ENCODE measurements at places on chromosomes 13 and 19. TPM values are rescaled to one million over a fixed set of nuclear protein-coding genes. Genes with fewer than 3 reads are reported as not detected.

DNA sequence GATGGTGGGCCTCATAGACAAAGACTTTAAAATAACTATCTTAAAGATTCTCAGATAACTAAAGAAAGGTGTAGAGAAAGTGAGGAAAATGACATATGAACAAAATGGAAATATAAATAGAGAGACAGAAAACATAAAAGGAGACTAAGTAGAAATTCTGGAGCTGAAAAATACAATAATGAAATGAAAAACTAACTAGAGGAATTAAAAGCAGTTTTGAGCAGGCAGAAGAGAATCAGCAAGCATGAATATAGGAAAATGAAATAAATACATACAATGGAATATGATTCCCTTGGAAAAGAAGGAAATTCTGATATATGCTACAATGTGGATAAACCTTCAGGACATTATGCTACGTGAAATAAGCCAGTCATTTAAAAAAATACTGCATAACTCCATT is 3.9 kb downstream of the EEF1AKMT1 start:
- DNase-seq: no peak
- H3K27ac ChIP-seq: no peak overlapping the region
- peaks cover 3% of the 10 kb centered on the region for H3K27me3 ChIP-seq
- no peak overlapping the region for H3K4me3 ChIP-seq
- peaks cover 72% of the 10 kb centered on the region for H3K36me3 ChIP-seq

- H3K27ac ChIP-seq: no peak overlapping the region
- peak; percentile 42 for DNase-seq
- H3K4me3 ChIP-seq: no peak overlapping the region
- no peaks in the 10 kb centered on the region for H3K27me3 ChIP-seq
- no peaks in the 10 kb centered on the region for H3K36me3 ChIP-seq
These were observed 21.1 kb upstream of the ZNF766 start for GRCh38 chr19:52248241-52248640.

GRCh38 chr13:104715111-104715510 is 1648.9 kb upstream of the SLC10A2 start:
- peaks cover 9% of the 10 kb centered on the region for H3K4me1 ChIP-seq
- H3K36me3 ChIP-seq: no peaks in the 10 kb centered on the region
- H3K4me3 ChIP-seq: no peak overlapping the region
- no peak overlapping the region for H3K27ac ChIP-seq

DNA sequence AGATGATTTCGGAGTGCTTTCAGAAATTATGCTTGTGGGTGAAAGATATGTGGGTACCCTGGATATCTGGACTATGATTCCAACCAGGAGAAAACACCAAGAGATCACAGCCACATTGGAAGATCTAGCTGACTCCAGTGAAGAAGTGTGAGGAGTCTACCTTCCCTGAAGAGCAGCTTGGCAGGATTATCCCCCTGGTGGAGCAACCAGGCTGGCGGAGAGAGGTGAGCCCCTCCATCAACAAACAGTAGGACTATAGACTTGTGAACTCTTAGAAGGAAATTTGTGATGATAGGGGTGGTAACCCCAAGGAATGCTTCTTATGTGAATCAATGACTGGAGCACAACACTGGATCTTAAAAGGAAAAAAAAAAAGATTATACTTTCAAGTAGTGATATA is 47.8 kb upstream of the DIAPH3 start:
- DNase-seq: no peak
- peaks cover 23% of the 10 kb centered on the region for H3K27me3 ChIP-seq
- no peaks in the 10 kb centered on the region for H3K4me1 ChIP-seq
- H3K4me3 ChIP-seq: no peak overlapping the region

GRCh38 chr19:16144216-16144581 is 714 bp downstream of the HSH2D start:
- H3K4me3 ChIP-seq: peak overlapping the region; percentile 92
- H3K27me3 ChIP-seq: peaks cover 3% of the 10 kb centered on the region
- H3K27ac ChIP-seq: peak overlapping the region; percentile 97
- H3K36me3 ChIP-seq: peaks cover 12% of the 10 kb centered on the region
- DNase-seq: no peak
- H3K4me1 ChIP-seq: peaks cover 26% of the 10 kb centered on the region

Gene UPK1A
- 1.6 TPM for total RNA-seq

Gene DENND1C
- total RNA-seq: 63.2 TPM

DNA sequence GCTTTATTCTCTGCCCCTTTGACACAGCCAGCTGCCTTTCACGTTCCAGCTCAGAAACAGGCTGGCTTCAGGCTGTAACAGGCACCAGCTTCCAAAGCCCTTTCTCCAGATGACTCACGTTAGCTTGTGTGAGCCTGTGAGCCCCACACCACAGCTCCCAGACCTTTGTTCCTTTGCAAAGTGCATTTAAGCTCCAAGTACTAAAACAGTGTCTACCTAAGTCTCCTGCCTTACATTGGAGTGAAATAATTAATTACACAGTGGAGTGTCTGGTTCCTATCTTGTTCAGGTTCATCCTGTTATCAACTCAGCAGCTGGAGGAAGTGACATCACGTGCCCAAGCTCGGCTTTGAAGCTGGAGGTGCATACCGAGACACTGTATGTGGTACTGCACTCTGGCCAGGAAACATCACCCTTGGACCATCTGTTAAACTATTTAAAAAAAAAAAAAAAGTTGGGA is 475.8 kb downstream of the FOXO1 start:
- peak; percentile 42 for DNase-seq
- peak overlapping the region; percentile 95 for H3K27ac ChIP-seq
- peaks cover 2% of the 10 kb centered on the region for H3K36me3 ChIP-seq
- peaks cover 71% of the 10 kb centered on the region for H3K4me1 ChIP-seq

- H3K4me3 ChIP-seq: no peak overlapping the region
- H3K27ac ChIP-seq: no peak overlapping the region
- H3K36me3 ChIP-seq: no peaks in the 10 kb centered on the region
- DNase-seq: no peak
- H3K4me1 ChIP-seq: no peaks in the 10 kb centered on the region
- H3K27me3 ChIP-seq: peaks cover 9% of the 10 kb centered on the region
These were observed 198.0 kb upstream of the HTR2A start for GRCh38 chr13:47094734-47095434.

GRCh38 chr13:54750521-54750920 is 1721.9 kb downstream of the OLFM4 start:
- H3K27me3 ChIP-seq: no peaks in the 10 kb centered on the region
- H3K27ac ChIP-seq: no peak overlapping the region
- no peak for DNase-seq
- no peak overlapping the region for H3K4me3 ChIP-seq

DNA sequence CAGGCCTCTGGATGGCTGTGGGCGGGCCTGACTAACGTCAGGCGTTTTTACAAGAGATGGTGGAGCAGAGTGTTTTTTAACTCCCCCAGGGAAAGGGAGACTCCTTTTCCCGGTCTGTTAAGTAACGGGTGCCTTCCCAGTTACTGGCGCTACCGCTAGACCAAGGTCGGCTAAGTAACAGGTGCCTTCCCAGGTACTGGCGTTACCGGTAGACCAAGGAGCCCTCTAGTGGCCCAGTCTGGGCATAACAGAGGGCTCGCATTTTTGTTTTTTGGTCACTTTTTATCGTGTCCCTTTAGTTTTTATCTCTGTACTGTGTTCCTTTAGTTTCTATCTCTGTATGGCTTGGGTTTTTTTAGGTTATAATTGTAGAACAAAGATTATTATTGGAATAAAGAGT is 10.0 kb downstream of the ZNF383 start:
- DNase-seq: peak; percentile 37
- peaks cover 1% of the 10 kb centered on the region for H3K4me1 ChIP-seq
- peaks cover 83% of the 10 kb centered on the region for H3K36me3 ChIP-seq
- no peak overlapping the region for H3K27ac ChIP-seq
- H3K27me3 ChIP-seq: no peaks in the 10 kb centered on the region
- no peak overlapping the region for H3K4me3 ChIP-seq

Gene TRAPPC2B
- total RNA-seq: 6.3 TPM

GRCh38 chr13:98563071-98563470 is 13.8 kb downstream of the STK24 start:
- no peak for DNase-seq
- peak overlapping the region; percentile 86 for H3K27ac ChIP-seq
- peak overlapping the region; percentile 73 for H3K4me3 ChIP-seq
- H3K36me3 ChIP-seq: peaks cover 51% of the 10 kb centered on the region
- H3K4me1 ChIP-seq: peaks cover 84% of the 10 kb centered on the region
- no peaks in the 10 kb centered on the region for H3K27me3 ChIP-seq

Gene RAD23A
- total RNA-seq: 181 TPM

- no peak overlapping the region for H3K4me3 ChIP-seq
- peak; percentile 12 for DNase-seq
- no peaks in the 10 kb centered on the region for H3K27me3 ChIP-seq
- peaks cover 91% of the 10 kb centered on the region for H3K36me3 ChIP-seq
- H3K27ac ChIP-seq: no peak overlapping the region
These were observed 15.0 kb downstream of the ZNF350 start for GRCh38 chr19:51971624-51972023.

GRCh38 chr19:18109733-18110608 is 12.4 kb downstream of the MAST3 start:
- peaks cover 5% of the 10 kb centered on the region for H3K36me3 ChIP-seq
- no peak overlapping the region for H3K27ac ChIP-seq
- DNase-seq: peak; percentile 63
- peak overlapping the region; percentile 71 for H3K4me3 ChIP-seq
- peaks cover 11% of the 10 kb centered on the region for H3K4me1 ChIP-seq

- no peak overlapping the region for H3K27ac ChIP-seq
- no peak for DNase-seq
- H3K4me1 ChIP-seq: no peaks in the 10 kb centered on the region
- no peaks in the 10 kb centered on the region for H3K36me3 ChIP-seq
- peaks cover 9% of the 10 kb centered on the region for H3K27me3 ChIP-seq
These were observed 313.1 kb upstream of the MAB21L1 start for GRCh38 chr13:35789335-35790165.

DNA sequence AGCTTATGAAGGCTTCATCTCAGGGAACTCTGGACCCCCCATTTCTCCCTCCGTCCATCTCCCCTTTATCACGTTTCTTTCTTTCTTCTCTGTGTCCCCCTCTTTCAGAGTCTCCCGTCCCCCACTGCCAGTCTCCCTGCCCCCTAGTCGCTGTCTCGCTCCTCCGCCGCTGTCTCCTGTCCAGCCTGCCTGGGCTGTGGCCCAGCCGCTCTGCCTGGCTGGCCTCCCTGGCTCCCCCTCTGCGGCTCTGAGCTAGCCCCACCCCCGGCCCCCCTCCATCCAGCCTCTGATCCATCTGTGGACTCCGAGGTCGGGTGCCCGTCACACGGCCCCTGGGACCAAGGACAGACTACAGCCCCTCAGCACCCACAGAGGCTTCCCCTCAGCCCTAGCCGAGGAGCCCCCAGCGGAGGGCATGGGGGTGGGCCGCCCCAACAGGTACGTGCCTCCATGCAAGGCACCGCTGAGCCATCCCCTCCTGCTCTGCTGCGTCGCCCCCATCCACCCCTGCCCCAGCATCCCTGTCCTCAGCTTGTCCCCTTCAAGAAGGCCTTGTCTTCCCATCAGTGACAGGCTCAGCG is 1.1 kb upstream of the KCNJ14 start:
- H3K36me3 ChIP-seq: peaks cover 12% of the 10 kb centered on the region
- no peak for DNase-seq
- no peaks in the 10 kb centered on the region for H3K27me3 ChIP-seq
- H3K27ac ChIP-seq: peak overlapping the region; percentile 44
- no peak overlapping the region for H3K4me3 ChIP-seq
- peaks cover 9% of the 10 kb centered on the region for H3K4me1 ChIP-seq

Gene CCNE1
- total RNA-seq: 38.4 TPM

DNA sequence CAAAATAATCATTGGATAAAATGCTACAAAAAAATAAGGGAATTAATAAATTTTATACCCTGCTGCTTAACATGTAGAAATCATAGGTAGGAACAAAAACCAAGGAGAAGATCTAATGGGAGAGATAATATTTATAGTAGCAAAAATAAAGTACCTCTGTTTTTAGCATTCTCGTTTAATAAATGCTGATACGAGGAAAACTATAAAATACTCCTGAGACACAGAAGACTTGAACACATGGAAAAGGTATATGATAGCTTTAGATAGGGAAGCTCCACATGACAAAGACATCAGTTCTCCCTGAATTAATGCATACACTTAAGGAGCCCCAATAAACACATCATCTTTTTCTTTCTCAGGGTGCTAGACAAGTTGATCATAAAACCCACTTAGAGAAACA is 44.6 kb upstream of the MCF2L start:
- no peak overlapping the region for H3K4me3 ChIP-seq
- no peaks in the 10 kb centered on the region for H3K36me3 ChIP-seq
- no peak for DNase-seq
- peaks cover 31% of the 10 kb centered on the region for H3K27me3 ChIP-seq
- no peaks in the 10 kb centered on the region for H3K4me1 ChIP-seq

DNA sequence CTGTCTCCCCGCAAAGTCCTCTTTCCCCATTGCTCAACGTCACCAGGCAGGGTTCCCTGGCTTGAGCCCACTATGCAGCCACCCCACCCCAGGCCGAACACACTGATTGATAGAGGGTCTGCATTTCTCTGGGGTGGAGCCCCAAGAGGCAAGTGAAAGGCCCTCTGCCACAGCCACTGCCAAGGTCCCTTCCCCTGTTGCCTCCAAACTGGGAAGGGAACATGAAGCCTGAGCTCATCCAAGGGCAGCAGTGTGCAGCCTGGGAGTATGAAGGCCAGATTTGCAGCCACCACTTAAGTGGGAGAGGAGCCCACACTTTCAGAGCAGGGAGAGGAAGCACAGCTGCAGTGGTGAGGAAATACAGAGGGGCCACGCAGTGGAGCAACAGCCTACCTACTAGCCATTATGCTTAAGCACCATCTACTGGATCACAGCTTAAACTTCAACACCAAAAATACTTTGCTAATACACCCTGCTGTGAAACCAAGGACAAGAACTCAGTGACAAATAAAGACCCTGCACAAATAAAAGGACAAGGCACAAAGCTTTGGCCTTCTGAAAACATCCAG is 48.6 kb downstream of the UBL3 start:
- no peak overlapping the region for H3K27ac ChIP-seq
- no peak for DNase-seq
- no peak overlapping the region for H3K4me3 ChIP-seq
- H3K4me1 ChIP-seq: peaks cover 22% of the 10 kb centered on the region
- H3K27me3 ChIP-seq: no peaks in the 10 kb centered on the region

- no peaks in the 10 kb centered on the region for H3K27me3 ChIP-seq
- DNase-seq: no peak
- peaks cover 4% of the 10 kb centered on the region for H3K4me1 ChIP-seq
These were observed 97.6 kb upstream of the DACH1 start for GRCh38 chr13:71964491-71965100.

DNA sequence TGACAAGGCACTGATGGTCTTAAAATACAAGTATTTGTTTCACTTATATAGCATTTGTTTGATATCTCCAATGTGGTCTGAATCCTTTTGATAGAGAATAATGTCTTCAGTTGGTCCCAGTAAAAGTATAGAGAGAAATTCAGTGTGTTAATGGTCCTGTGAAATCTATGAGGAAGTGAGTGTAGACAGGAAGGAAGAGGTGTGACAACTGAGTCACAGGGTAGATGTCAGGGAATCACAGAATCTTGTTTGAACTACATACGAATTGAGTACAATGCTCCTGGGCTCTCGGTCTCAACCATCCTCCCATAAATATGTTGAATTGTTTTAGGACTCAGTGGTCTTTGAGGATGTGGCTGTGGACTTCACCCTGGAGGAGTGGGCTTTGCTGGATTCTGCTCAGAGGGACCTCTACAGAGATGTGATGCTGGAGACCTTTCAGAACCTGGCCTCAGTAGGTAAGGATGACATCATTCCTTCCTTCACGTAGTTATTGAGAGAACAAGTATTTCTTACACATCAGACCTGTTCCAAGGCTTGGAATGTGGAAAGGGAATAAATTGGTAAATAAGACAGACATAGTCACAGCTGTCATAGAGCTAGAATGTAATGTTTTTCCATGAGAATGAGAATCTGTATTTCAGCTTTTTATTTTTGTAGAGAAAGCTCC is 9.1 kb downstream of the ZNF555 start:
- peaks cover 56% of the 10 kb centered on the region for H3K36me3 ChIP-seq
- H3K27ac ChIP-seq: no peak overlapping the region
- no peaks in the 10 kb centered on the region for H3K27me3 ChIP-seq
- H3K4me1 ChIP-seq: peaks cover 9% of the 10 kb centered on the region
- DNase-seq: no peak

Data from activated naive CD8-positive, alpha-beta T cell treated with anti-CD3 and anti-CD28 coated beads for 36 hours (primary cell).